ENCODE measurements at places on chromosomes 2 and 18. TPM values are rescaled to one million over a fixed set of nuclear protein-coding genes. Genes with fewer than 3 reads are reported as not detected.

DNA sequence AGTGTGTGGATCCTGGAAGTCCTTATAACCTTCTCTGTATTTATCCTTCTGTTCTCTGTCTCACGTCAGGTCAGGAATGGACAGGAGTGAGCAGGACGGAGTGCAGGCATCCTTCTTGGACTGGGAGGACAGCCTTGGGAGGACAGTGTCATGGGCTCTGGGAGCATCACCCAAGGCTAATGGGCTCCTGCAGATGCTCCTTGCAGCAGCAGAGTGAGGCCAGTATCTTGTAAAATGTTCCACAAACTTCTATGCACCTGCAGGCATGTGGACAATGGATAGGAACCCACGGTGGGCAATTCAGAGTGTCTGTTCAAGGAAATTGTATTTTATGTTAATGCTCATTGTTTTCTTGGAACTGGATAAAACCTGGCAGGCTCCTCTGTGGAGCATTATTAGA, 176.2 kb downstream of the RNF144A start:
- H3K27ac ChIP-seq = peak overlapping the region; percentile 39
- peaks cover 2% of the 10 kb centered on the region for H3K36me3 ChIP-seq
- DNase-seq = no peak
- H3K4me3 ChIP-seq = peak overlapping the region; percentile 45
- H3K27me3 ChIP-seq = no peaks in the 10 kb centered on the region
- peaks cover 12% of the 10 kb centered on the region for H3K4me1 ChIP-seq

GRCh38 chr2:75574106-75574505, 13.4 kb upstream of the EVA1A start:
- no peak overlapping the region for H3K4me3 ChIP-seq
- no peak overlapping the region for H3K27ac ChIP-seq
- peaks cover 2% of the 10 kb centered on the region for H3K36me3 ChIP-seq
- no peak for DNase-seq

- no peak overlapping the region for H3K27ac ChIP-seq
- peaks cover 7% of the 10 kb centered on the region for H3K4me1 ChIP-seq
- H3K27me3 ChIP-seq = peaks cover 48% of the 10 kb centered on the region
Measured at GRCh38 chr18:46642561-46642960, 14.5 kb downstream of the LOXHD1 start.

GRCh38 chr2:36858551-36859365, 107.6 kb downstream of the STRN start:
- no peaks in the 10 kb centered on the region for H3K27me3 ChIP-seq
- peak overlapping the region; percentile 46 for H3K27ac ChIP-seq
- H3K36me3 ChIP-seq = peaks cover 15% of the 10 kb centered on the region

SAG gene
- 0.10 TPM for total RNA-seq

ADAM23 gene
- 16.4 TPM for total RNA-seq

DNA sequence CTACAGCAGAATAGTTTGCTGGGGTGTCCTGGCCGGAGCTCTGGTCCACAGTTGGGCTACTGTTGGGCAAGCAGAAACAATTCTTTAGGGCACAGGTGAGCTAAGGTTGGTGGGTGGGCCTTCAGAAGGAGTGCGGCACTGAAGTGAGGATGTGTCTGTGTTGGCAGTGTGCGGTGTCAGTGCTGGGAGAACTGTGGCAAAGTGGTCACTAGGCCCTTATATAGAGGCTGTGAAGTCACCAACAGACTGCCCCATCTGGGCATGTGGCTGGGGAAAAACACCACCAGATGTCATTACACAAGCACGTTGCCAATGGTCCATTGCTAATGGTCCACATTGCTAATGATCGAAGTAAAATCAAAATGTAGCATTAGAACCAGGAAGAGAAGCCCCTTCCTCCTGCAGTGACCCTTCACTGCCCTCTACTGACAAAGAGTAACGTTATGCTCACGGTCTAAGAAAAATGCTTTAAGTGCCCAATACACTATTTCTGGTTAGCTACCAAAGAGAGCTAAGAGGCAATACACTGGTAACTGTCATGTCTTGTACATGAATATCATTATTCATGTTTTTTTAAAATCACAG, 21.3 kb downstream of the SCN1A start:
- H3K36me3 ChIP-seq = no peaks in the 10 kb centered on the region
- no peak overlapping the region for H3K27ac ChIP-seq
- H3K27me3 ChIP-seq = no peaks in the 10 kb centered on the region
- no peak overlapping the region for H3K4me3 ChIP-seq
- no peaks in the 10 kb centered on the region for H3K4me1 ChIP-seq

DNA sequence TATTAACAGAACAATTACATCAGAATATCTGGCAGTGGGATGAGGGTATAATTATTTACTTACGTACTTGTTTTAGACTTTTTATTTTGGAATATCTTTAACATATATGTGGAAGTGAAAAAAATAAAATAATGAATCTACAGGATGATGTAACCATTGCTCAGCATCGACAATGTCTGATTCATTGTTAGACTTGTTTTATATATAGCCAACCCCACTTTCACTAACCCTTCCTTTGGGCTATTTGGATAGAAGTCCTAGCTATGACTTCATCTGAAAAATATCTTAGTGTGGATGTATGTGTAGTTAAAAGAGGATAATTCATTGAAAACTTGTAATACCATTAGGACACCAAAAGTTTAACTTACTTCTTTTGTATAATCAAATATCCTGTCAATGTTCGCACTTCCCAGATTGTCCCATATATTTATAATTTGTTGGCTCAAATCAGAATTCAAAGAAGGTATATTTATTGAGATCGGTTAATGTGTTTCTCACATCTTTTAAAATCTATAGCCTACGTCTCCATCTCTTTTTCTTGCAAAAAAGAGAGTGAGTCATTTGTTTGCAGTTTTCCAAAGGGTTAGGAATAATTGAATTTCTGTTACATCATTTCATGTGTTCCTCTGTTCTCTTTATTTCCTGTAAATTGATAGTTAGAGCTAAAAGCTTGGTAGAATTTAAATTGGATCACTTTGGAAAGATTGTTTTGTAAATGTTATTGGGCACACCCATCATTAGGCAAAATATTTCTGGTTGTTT, 506.1 kb upstream of the FAM98A start:
- no peaks in the 10 kb centered on the region for H3K36me3 ChIP-seq
- H3K27me3 ChIP-seq = peaks cover 7% of the 10 kb centered on the region
- H3K4me3 ChIP-seq = no peak overlapping the region
- no peak overlapping the region for H3K27ac ChIP-seq
- DNase-seq = no peak

DNA sequence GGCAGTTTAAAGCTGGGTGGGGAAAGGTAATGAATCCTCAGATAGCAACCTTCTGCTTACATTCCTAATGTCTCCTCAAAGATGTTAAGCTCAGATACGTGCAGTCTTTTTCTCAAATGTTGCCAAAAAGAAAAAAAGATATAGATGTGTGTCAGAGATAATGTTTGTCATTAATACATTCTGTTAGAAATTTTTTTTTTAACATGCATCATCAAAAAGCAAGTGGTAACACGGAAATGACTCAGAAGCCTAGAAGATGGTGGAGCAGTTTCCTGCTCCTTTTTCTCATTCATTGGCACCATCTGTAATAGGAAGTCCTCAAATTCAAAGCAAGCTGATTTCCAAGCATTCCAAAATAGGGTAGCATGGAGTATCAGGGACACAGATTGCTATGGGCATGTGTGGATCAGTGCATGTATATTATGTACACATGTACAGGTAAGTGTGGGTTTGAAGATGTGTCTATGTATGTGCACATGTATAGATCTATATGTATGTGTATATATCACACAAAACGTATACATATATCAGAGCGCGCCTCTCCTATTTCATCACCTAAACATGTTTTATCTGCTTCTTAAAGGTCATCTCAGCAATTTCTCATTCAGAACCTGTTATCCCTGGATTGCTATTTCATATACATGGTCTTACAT, 79.9 kb upstream of the ITGB6 start:
- H3K27ac ChIP-seq = peak overlapping the region; percentile 89
- H3K36me3 ChIP-seq = peaks cover 10% of the 10 kb centered on the region
- H3K27me3 ChIP-seq = no peaks in the 10 kb centered on the region

GRCh38 chr2:38960609-38961320, 71.1 kb downstream of the ARHGEF33 start:
- H3K27ac ChIP-seq = no peak overlapping the region
- peaks cover 35% of the 10 kb centered on the region for H3K27me3 ChIP-seq
- H3K4me3 ChIP-seq = peak overlapping the region; percentile 59
- no peaks in the 10 kb centered on the region for H3K36me3 ChIP-seq
- peaks cover 5% of the 10 kb centered on the region for H3K4me1 ChIP-seq
- DNase-seq = no peak

- no peaks in the 10 kb centered on the region for H3K27me3 ChIP-seq
- H3K36me3 ChIP-seq = no peaks in the 10 kb centered on the region
- no peak overlapping the region for H3K4me3 ChIP-seq
- H3K27ac ChIP-seq = no peak overlapping the region
- no peak for DNase-seq
Measured at GRCh38 chr2:55111570-55112228, 61.4 kb upstream of the RTN4 start.

- no peaks in the 10 kb centered on the region for H3K27me3 ChIP-seq
- DNase-seq = no peak
- no peak overlapping the region for H3K4me3 ChIP-seq
- no peaks in the 10 kb centered on the region for H3K4me1 ChIP-seq
- H3K27ac ChIP-seq = no peak overlapping the region
Measured at GRCh38 chr2:158649846-158650245, 145.3 kb upstream of the DAPL1 start.
